ENCODE measurements at places on chromosomes 4 and X. TPM values are rescaled to one million over a fixed set of nuclear protein-coding genes. Genes with fewer than 3 reads are reported as not detected.

DNA sequence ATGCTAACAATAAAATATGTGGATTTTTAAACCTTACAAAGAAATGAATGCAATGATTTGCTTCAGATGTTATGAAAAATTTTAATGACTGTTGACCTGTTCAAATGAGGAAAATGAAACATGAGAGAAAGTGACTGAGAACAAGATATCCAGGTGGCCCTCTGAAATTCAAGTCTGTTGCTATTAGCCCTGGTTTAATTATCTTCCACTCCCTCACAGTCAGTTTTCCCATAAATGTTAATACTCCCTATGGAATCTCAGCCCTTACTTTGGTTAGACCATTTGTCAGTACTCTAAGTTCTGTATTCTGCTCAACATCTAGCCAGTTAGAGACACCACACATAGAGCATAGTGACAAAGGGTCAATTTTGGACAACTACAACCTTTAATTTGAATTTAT, 327.8 kb downstream of the PDGFC start:
- ATAC-seq: no peak

IBSP gene
- not detected for total RNA-seq

ADH7 gene
- total RNA-seq: not detected

DNA sequence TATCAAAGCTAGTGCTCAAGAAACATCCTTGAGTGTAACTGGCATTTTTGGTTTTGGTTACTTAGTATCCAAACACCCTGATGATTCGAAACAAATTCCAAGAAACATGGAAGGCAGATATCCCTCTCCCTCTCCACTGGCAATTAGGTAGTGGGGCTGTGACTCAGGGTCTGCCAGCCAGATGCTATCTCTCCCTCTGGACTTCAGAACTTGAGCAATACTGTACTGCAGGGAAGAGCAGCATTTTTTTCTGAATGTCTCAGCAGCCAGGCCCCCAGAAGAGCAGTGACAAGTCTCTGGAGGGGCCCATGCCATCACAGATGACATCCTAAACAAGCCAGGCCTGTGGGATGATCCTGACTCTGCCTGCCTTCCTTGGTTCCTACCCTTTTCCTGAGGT, 37.3 kb upstream of the BCORL1 start:
- no peak for ATAC-seq

- no peak for ATAC-seq
Observed at GRCh38 chrX:68692651-68693050, 45.2 kb downstream of the STARD8 start.

DMRTC1B gene
- total RNA-seq: not detected

CORIN gene
- 2.3 TPM for total RNA-seq

Measured in gastroesophageal sphincter (tissue), 4 donors.